CD4-positive, alpha-beta memory T cell (primary cell): ENCODE measurements at places on chromosomes 1 and 21. TPM values are rescaled to one million over a fixed set of nuclear protein-coding genes. Genes with fewer than 3 reads are reported as not detected.

Gene OR2AK2
- not detected for total RNA-seq

- no peaks in the 10 kb centered on the region for H3K36me3 ChIP-seq
- DNase-seq: no peak
- no peaks in the 10 kb centered on the region for H3K4me1 ChIP-seq
- H3K27ac ChIP-seq: no peak overlapping the region
- no peak overlapping the region for H3K4me3 ChIP-seq
Observed at GRCh38 chr1:43327549-43328292, 9.9 kb upstream of the MPL start.

DNA sequence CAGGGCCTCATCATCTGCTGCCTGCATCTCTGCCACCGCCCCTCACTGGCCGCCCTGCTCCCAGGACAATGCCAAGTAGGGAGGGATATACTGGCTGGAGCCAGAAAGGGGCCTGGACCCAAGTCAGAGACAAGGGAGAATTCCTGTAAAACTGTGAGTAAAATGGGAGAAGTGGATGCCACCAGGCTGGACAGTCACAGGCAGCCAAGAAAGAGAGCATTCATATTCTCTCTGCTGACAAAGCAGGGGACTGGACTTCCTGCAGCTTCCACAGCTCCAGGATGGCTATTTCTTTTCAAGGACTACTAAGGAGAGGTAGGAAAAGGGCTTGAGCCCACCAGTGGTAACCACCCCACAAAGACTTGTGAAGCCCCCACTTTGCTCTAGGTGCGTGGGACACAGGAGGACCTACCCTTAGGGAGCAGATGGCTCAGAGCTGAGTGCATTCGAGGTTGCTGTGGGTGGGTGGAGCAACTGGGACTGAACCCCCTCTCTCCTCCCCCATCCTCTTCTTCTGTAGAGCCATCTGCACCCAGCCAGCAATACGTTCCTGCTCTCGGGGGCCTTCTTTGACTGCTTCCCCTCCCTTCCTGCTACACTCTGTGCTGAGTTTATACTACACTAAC, 57.5 kb downstream of the GLIS1 start:
- peaks cover 5% of the 10 kb centered on the region for H3K4me1 ChIP-seq
- H3K4me3 ChIP-seq: no peak overlapping the region
- no peaks in the 10 kb centered on the region for H3K27me3 ChIP-seq
- no peak for DNase-seq

DNA sequence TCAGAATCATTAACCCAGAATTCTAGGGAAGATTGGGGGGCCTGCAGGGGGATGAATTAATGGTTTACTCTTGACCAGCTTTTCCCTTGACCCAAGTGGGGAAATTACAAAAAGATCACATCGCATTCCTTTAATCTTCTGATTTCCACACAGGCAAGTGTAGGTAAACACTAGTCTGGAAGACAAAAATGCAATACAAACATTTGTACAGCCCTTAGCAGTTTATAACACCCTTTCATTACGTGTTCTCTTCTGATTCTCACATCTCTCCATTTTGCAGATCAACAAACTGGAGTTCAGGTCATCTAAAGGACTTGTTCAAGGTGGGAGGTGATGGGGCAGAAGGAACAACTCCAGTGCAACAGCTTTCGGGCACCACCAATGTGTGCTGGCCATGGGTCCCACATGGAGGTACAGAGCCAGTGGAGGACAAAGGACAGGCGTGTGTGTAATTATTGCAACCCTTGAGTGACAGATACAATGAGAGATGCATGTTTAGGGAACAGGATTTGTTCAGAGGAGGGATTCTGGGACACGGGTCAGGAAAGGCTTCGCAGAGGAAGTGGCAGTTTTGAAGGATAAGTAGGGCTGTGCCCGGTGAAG, 20.4 kb downstream of the ATF3 start:
- no peak for DNase-seq
- H3K4me1 ChIP-seq: peaks cover 7% of the 10 kb centered on the region
- H3K27me3 ChIP-seq: no peaks in the 10 kb centered on the region
- no peak overlapping the region for H3K4me3 ChIP-seq

- DNase-seq: no peak
- no peaks in the 10 kb centered on the region for H3K27me3 ChIP-seq
- H3K27ac ChIP-seq: no peak overlapping the region
- H3K4me1 ChIP-seq: no peaks in the 10 kb centered on the region
- no peaks in the 10 kb centered on the region for H3K36me3 ChIP-seq
- H3K4me3 ChIP-seq: no peak overlapping the region
Observed at GRCh38 chr1:28157894-28158293, 18.6 kb downstream of the PTAFR start.

- no peak overlapping the region for H3K27ac ChIP-seq
- H3K36me3 ChIP-seq: no peaks in the 10 kb centered on the region
- H3K27me3 ChIP-seq: no peaks in the 10 kb centered on the region
- H3K4me1 ChIP-seq: peaks cover 19% of the 10 kb centered on the region
- peak; percentile 9 for DNase-seq
- H3K4me3 ChIP-seq: peak overlapping the region; percentile 59
Observed at GRCh38 chr1:223363057-223363855, 720 bp downstream of the SUSD4 start.

- no peaks in the 10 kb centered on the region for H3K4me1 ChIP-seq
- no peak overlapping the region for H3K27ac ChIP-seq
- no peaks in the 10 kb centered on the region for H3K27me3 ChIP-seq
- no peaks in the 10 kb centered on the region for H3K36me3 ChIP-seq
- H3K4me3 ChIP-seq: no peak overlapping the region
- no peak for DNase-seq
Observed at GRCh38 chr1:223312705-223313414, 51.1 kb downstream of the SUSD4 start.

- H3K27me3 ChIP-seq: no peaks in the 10 kb centered on the region
- DNase-seq: no peak
- H3K36me3 ChIP-seq: no peaks in the 10 kb centered on the region
- H3K27ac ChIP-seq: no peak overlapping the region
- no peak overlapping the region for H3K4me3 ChIP-seq
- peaks cover 5% of the 10 kb centered on the region for H3K4me1 ChIP-seq
Observed at GRCh38 chr1:1093610-1093943, 19.5 kb upstream of the RNF223 start.

GRCh38 chr1:115098979-115099692, 9.8 kb upstream of the TSPAN2 start:
- peak overlapping the region; percentile 38 for H3K4me3 ChIP-seq
- H3K27ac ChIP-seq: peak overlapping the region; percentile 89
- H3K4me1 ChIP-seq: peaks cover 40% of the 10 kb centered on the region
- no peaks in the 10 kb centered on the region for H3K36me3 ChIP-seq
- no peaks in the 10 kb centered on the region for H3K27me3 ChIP-seq

DNA sequence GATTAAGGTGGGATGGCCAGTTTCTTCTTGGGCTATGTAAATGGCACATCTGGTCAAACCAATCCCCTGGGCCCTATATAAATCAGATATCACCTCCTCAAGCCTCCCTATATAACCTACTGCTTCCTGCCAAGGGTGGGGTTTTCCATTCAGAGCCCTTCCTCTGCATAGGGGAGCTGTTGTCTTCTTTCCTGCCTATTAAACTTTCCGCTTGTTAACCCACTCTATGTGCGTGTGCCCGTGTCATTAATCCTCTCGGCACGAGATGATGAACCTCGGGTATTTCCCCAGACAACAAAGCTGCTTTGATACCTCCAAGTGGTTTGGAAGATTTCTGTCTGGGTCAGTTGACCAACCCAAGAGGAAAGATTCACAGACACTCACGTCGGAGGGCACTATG, 19.3 kb upstream of the SERTAD4 start:
- H3K4me3 ChIP-seq: no peak overlapping the region
- H3K36me3 ChIP-seq: no peaks in the 10 kb centered on the region
- no peaks in the 10 kb centered on the region for H3K4me1 ChIP-seq
- H3K27me3 ChIP-seq: no peaks in the 10 kb centered on the region
